ENCODE measurements at places on chromosomes 1 and 21.

DNA sequence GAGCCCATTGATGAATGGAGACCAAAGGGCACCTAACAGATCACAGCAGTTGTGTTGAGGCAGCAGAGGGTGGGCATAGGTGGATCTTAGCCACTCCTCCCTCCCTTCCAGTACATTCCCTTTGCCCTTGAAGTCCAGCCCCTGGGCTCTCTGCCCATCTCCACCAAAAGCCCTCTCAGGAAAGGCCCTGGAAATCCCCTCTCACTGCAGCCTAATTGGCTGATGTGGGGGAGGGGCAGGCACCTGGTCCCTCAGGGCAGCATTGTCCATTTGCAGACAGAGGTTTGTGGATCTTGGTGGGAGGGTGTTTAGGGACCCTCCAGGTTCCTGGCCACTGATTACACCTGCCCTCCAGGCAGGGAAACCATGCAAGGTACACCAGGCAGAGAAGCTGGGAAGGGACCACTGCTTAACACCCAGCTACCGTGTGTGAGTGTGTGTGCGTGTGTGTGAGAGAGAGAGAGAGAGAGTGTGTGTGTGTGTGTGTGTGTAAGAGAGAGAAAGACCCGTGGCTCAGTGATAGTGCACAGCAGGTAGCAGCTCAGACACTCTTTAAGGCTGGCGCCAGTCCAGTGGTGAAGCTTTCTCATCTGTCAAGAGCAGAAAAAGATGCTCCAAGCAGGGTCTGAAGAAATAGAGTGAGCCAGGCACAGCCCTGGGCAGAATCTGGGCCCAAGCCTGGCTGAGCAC is 71.1 kb downstream of the MATN1 start:
- H3K4me3 ChIP-seq = no peak overlapping the region
- H3K36me3 ChIP-seq = no peaks in the 10 kb centered on the region
- no peak overlapping the region for H3K27ac ChIP-seq
- H3K27me3 ChIP-seq = peaks cover 10% of the 10 kb centered on the region
- peaks cover 12% of the 10 kb centered on the region for H3K4me1 ChIP-seq
- DNase-seq = no peak

DNA sequence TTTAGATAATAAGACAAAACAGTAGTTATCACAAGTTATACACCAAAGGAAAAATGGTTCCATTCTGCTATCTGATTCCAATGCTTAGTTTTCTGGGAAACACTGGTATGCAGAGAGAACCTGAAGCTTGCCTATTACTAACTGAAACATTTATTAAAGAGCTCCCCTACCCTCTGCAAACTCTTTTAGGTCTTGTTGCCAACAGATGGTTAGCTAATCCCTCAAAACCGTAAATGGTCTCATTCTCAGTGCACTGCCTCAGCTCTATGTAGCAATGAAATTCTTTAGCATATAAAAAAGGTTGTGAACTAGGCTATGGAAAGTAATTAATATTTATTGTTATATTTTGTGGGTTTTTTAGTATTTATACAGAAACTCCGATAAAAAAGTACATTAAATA is 20.4 kb downstream of the C21orf91 start:
- DNase-seq = no peak
- H3K27ac ChIP-seq = no peak overlapping the region
- peaks cover 54% of the 10 kb centered on the region for H3K4me1 ChIP-seq
- H3K36me3 ChIP-seq = peaks cover 36% of the 10 kb centered on the region
- no peak overlapping the region for H3K4me3 ChIP-seq

DNA sequence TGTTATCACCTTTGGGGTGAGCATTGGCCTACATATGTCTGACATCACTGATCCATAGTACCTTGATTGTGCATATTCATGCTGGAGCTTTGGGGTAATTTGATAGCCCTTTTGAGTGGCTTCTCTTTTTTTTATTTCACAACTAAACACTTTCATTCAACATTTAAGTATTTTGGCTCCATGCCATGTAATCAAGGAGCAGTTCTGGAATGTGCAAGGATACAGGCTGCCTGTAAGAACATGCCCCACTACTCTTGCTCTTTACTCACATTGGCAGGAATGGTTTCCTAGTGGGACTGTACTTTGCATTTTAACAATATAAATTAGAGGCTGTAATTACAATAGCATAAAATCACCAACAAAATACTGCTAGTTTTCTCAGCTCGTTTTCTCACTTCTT is 300.7 kb upstream of the SPAG17 start:
- no peaks in the 10 kb centered on the region for H3K4me1 ChIP-seq
- H3K36me3 ChIP-seq = no peaks in the 10 kb centered on the region
- H3K27ac ChIP-seq = no peak overlapping the region
- no peaks in the 10 kb centered on the region for H3K27me3 ChIP-seq
- no peak overlapping the region for H3K4me3 ChIP-seq
- DNase-seq = no peak

DNA sequence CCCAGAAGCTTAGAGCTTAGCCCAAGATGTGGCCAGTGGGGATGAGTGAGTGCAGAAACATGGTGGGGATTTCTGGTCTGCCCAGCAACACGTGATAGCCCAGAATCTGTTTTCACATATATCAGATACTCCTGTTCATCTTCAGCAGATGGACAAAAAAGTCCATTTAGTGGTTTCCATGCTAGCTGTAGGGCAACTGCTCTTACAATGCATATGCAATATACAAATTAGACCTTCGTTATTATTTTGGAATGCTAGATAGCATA is 96.9 kb upstream of the SGIP1 start:
- H3K36me3 ChIP-seq = peaks cover 1% of the 10 kb centered on the region
- H3K27me3 ChIP-seq = no peaks in the 10 kb centered on the region
- no peak for DNase-seq
- H3K4me3 ChIP-seq = no peak overlapping the region
- no peak overlapping the region for H3K27ac ChIP-seq
- H3K4me1 ChIP-seq = peaks cover 40% of the 10 kb centered on the region

- H3K27ac ChIP-seq = no peak overlapping the region
- peaks cover 36% of the 10 kb centered on the region for H3K36me3 ChIP-seq
- DNase-seq = no peak
- H3K4me1 ChIP-seq = peaks cover 22% of the 10 kb centered on the region
- H3K27me3 ChIP-seq = no peaks in the 10 kb centered on the region
These were observed 69.4 kb upstream of the MORC3 start for GRCh38 chr21:36250423-36251075.

GRCh38 chr1:19450811-19451515 is 34.4 kb downstream of the CAPZB start:
- peak overlapping the region; percentile 65 for H3K27ac ChIP-seq
- no peak overlapping the region for H3K4me3 ChIP-seq
- DNase-seq = no peak
- H3K4me1 ChIP-seq = peaks cover 91% of the 10 kb centered on the region
- no peaks in the 10 kb centered on the region for H3K27me3 ChIP-seq

- DNase-seq = no peak
- H3K4me1 ChIP-seq = peaks cover 10% of the 10 kb centered on the region
- no peaks in the 10 kb centered on the region for H3K27me3 ChIP-seq
- H3K4me3 ChIP-seq = no peak overlapping the region
These were observed 65.1 kb upstream of the BMP8A start for GRCh38 chr1:39426346-39426745.

GRCh38 chr21:29753216-29753615 is 186.6 kb downstream of the GRIK1 start:
- H3K4me3 ChIP-seq = no peak overlapping the region
- H3K27ac ChIP-seq = no peak overlapping the region
- no peaks in the 10 kb centered on the region for H3K27me3 ChIP-seq
- no peak for DNase-seq
